ENCODE measurements at places on chromosomes 4 and X.

DNA sequence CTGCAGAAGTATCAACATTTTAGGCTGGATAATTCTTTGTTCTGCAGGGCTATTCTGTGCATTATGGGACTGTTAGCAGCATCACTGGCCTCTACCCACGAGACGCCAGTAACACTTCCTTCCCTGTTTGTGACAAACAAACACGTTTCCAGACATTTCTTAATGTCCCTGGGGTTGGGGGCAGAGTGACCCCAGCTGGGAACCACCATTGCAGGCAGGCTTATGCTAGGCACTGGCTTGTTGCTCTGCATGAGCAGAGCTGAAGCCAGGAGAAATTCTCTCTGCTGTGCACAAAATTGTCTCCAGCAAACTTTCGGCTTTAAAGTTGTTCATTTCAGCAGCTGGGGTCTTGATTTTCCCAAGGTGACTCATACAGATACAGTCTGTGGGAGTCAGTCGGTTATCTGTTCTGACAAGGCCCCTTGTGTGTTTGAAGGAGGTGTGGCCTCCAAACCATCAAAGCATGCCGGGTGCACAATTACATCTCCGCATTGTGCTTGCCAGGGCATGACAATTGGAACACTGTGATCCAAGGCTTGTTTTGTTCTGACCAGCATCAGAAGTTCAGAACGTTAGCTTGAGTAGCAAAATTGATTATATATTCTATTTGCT is 156.4 kb upstream of the BOD1L1 start:
- no peak for DNase-seq

DNA sequence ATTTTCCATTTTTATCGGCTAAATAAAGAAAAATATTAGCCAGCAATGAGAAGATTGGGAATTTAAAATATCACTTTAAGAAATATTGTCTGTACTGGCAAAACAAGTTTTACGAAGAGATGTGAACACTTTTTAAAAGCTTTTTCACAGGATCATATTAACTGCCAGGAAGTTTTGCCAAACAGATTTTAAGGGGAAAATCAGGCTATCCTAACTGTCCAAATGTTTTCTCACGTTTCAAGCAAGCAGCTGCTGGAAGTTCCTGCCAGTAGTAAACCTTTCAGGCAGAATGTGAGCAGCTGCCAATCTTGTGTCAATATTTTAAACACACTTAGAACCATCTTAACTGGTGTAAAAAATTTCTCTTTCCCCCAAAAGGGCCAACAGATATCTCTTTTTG is 101.1 kb downstream of the ADGRL3 start:
- DNase-seq: no peak

DNA sequence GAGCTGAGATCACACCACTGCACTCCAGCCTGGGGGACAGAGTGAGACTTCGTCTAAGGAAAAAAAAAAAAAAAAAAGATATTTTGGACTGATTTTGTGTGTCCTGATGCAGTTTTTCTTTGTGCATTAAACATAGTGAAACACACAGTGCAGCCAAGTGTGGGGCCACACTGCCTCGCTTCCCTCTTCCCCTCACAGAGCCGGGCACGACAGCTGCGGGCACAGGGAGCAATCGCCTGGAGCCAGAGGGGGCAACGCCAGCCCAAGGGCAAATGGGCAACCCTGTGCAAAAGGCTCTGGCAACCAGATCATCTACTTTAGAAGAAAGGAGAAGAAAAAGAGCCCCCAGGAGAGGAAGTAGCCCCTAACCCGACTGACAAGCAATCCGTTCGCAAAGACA is 13.5 kb upstream of the CCNQ start:
- DNase-seq: no peak

DNA sequence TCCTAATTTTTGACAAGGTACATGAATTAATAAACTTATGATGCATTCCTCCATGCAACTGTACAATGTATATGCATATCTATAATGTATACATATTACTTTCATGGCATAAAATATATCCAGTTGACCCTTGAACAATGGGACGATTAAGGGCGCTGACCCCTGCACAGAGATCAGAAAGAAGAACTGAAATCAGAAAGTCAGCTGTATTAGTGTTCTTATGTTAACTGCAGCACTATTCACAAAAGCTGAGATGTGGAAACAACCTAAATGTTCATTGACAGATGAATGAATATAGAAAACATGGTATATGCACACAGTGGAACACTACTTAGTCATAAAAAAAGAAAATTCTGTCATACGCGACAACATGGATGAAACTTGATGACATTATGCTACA is 457.1 kb downstream of the GBA3 start:
- DNase-seq: no peak

- no peak for DNase-seq
Measured at GRCh38 chr4:24529555-24529954, 54.8 kb downstream of the DHX15 start.

DNA sequence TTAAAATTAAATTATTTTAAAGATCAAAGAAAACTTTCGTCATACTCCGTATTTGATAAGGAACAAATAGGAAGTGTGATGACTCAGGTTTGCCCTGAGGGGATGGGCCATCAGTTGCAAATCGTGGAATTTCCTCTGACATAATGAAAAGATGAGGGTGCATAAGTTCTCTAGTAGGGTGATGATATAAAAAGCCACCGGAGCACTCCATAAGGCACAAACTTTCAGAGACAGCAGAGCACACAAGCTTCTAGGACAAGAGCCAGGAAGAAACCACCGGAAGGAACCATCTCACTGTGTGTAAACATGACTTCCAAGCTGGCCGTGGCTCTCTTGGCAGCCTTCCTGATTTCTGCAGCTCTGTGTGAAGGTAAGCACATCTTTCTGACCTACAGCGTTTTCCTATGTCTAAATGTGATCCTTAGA is at the start of gene CXCL8:
Gene CXCL8 (plus strand): TSS at position 217 of the 426 bp plus-strand sequence. CDS start 90 bp downstream, at position 307.
- no peak for DNase-seq

DNA sequence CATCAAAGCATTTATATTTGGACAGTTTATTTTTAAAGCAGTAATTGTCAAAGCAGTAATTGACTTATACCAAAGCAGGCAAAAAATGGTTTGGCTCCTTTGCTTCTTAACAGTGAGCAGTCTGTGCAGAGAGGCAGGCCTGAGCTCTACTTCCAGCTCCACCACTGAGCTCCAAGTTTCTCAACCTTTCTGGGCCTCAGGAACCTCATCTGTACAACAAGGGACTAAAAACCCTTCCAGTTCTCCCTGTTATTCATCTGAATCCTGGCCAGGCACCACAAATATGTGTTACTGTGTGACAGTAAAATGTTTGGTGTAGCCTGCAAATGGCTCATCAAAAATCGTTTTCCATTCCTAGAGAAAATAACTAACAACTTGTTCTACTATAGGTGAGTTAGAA is 88.7 kb upstream of the TTC29 start:
- DNase-seq: no peak

DNA sequence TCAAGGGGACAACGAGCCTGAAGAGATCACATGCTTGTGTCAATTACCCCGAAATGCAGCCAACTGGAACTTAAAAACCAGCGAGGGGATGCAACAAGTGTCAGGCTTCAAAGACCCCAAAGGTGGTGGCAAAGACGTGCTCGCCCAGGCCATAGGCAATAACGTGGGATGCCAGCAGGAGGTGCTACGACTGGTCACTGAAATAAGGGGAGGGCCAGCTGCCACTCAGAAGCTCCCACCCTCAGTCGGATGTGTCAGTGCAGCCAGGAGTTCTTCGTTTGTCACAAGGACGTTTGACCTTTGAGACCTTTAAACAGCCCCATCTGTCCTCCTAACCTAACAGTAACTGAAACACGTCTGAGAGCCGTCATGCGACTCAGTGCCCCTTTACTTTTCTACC is 556.8 kb upstream of the PCDH10 start:
- DNase-seq: no peak

DNA sequence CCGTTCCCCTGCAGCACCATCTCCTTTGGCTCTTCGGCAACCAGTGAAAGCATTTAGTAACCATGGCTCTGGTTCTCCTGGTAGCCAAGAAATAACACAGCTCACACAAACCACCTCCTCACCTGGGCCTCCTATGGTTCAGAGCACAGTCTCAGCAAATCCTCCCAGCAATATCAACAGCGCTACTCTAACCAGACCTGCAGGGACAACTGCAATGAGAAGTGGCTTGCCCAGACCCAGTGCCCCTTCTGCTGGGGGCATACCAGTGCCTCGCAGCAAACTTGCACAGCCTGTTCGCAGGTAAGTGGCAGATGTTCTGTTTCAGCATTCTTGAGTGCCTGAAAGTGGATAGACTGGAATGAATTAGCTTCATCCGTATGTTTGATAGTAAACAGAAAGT is 63.0 kb upstream of the SLC10A4 start:
- no peak for DNase-seq

GRCh38 chr4:35175894-35176293 is 1068.4 kb downstream of the ARAP2 start:
- DNase-seq: no peak

DNA sequence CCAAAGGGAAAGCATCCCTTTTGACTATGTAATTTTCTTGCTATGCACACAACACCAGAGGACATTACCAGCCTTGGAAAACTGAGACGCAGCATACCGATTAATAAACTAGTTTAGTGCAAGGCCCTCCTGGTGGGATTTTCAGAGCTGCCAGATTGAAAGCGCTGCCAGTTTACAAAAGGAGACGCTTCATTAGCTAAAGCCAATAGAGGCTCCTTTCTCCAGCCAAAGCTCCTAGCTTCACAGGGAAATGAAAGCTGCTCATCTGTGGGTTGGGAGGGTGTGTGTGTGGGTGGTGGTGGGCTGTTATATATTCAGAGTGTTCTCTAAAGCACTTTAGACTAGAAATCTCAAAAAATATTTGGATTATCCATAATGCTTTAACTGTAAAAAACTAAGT is 32.4 kb downstream of the SPANXN4 start:
- DNase-seq: no peak

DNA sequence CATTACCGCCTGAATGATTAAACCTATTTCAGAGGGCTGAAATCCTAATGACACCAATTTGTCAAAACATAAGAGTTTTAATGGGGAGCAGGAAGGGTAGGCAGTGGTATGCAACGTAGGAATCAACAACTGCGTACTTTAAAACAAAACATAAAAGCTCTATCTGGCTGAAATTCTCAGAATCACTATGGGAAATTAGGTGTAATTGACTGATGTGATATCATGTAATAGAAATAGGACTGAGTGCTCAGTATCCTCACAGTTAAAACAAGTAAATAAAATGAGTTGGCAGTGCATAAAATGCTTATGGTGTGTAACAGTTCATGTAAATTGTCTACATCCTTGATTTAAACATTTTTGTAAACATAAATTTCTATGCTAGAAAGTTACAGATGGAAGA is 13.6 kb upstream of the IGSF1 start:
- no peak for DNase-seq

DNA sequence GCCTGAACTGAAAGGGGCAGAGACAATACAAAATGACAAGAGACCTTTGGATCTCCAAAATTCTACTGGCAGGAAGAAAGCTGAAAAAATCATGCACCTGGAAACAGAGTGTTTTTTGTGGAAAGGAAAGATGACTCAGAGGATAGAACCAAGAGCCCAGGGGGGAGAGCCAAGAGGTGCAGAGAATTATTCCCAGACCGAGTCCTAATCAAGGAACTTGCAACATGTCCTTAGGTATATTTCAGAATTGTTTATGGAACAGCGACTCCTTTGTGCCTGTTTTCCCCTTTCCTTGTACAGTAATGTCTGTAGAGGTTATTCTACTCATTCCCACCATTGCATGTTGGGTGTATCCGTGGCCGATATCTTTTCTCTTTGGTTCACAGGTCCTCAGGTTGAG is 71.7 kb downstream of the YIPF6 start:
- DNase-seq: no peak

DNA sequence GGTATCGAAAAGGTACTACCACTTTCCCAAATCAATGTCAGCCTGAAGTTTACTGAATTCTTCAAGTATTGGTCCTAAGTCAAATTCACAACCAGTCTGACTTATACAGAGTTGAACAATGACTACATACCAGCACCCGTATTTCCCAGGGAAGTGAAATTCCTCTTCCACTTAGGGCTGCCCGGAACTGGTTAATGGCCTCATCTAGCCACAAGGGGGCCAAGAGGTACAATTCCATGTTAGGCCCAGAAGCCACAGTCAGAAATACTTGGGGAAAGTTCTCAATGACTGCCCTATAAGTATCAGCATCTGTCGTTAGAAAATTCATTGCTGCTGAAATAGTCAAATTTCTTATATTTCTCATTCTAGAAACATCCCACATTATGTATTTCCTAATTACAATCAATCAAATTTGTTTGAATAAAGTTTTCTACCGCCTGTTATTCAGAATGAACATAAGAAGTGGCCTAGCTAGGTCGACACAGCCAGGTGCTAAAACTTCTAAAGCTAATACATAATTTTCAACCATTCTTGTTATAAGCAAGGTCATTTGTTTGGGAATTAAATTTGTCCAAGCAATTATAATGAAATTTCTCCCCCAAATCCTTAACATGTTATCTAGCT is 5.6 kb upstream of the PCDH7 start:
- DNase-seq: no peak

- DNase-seq: no peak
Measured at GRCh38 chr4:123619326-123619725, 222.7 kb downstream of the SPRY1 start.

- DNase-seq: no peak
Measured at GRCh38 chrX:94089149-94089548, 415.1 kb downstream of the FAM133A start.

DNA sequence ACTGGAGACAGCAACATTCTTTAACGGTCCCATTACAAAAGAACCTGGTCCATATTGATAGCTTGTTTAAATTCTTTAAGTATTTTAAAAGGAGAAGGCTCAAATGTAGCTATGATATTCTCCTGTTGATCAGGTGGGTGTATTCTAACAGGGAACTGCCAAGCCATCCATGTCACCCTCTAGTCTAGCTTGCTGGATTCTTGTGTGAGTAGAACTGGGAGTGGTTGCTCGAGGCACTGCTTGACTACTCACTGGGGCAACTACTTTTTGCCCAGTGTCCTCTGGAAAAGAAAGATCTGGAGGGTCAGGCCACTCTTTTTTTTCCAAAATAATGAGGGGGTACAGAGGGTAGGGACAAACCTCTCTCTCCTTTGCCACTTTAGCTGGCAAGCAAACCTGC is 155.1 kb downstream of the ZNF518B start:
- DNase-seq: no peak

GRCh38 chr4:89411539-89412309 is 104.1 kb upstream of the GPRIN3 start:
- DNase-seq: no peak

DNA sequence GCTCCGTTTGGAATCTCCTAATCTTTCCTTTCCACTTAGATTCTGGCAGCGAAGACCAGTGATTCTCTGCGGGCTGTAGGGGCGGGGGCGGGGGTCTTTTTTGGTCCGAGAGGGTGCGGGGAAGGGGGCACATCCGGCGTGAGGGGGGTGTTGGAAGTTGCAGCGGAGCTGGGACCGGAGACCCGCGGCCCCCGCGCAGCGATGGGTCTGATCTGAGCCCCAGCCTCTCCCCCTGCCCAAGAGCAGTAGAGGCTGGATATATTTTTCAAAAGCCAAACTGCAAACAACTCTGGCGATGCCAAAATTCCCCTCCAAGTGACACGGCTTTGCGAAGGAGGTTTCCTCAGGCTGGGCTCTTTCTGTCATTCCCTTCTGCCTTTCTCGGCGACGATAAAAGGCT is 355 bp downstream of the GRID2 start:
- DNase-seq: no peak
